ENCODE measurements at places on chromosomes 1 and 21.

DNA sequence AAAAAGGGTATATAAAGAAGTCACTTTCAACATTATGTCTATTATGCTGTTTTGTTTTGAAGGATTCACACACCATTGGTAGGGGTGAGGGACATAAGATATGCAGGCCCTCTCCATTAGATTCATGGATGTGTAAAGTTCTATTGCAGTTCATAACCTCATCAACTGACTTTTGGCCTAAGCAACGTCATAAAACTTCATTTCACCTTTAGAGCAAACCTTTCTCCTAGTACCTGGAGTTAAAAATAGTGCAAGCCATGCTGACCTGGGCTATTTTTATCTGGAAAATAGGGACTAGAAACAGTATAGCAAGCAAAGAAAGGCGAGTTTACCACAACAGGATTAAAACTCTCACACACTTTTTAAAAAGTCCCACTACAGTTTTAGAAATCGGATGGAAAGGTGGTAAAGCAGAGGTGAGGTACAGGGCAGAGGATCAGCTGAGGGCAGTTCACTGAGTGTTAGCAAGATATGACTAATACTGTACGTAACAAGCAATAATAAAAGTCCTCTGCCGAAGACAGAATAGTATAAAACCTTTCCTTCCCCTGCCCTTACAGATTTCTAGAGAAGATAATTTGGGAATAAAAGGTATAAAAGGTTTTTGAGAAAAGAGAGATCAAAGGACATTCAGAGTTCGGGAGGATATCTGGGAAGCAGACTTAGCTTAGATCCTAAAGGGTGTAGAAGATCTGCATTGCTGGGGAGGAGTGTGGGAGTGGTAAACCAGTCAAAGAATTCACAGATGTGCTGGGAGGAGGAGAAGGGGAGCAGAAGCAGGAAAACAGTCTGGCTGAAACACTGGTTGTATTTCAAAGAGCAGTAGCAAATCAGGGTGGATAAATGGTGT is 14.3 kb downstream of the EGLN1 start:
- no peak for DNase-seq

DNA sequence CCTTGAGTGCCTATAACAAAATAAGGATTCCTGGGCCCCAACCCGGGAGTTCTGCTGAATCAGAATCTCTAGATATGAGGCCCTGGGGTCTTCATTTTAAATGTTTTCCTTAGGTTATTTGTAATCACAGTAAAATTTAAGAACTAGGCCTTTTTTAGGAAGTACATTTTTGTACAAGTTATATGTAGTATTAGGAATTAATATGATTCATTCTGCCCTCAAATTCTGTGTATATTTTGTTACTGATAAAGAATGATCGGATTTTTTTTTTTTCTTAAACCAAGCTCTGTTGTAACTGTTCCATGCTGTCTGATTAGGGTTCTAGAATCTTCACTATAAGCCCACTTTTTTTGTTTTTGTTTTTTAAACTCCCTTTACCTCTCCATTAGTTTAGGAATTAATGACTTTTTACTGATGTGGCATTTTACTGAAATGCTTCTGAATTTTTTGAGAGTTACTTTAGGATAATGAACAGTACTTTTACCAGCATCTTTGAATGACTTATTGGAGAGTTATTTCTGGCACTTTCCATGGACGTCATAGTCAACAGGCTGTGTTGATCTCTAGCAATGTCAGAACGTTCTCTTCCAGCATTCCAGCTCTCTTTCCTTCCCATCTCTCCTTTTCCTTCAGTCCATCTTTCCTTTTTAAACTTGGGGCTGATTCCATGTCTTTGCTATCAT is 48.3 kb downstream of the CLIC4 start:
- DNase-seq = no peak

- DNase-seq = no peak
These were observed 3.2 kb downstream of the CCN1 start for GRCh38 chr1:85583611-85584263.

DNA sequence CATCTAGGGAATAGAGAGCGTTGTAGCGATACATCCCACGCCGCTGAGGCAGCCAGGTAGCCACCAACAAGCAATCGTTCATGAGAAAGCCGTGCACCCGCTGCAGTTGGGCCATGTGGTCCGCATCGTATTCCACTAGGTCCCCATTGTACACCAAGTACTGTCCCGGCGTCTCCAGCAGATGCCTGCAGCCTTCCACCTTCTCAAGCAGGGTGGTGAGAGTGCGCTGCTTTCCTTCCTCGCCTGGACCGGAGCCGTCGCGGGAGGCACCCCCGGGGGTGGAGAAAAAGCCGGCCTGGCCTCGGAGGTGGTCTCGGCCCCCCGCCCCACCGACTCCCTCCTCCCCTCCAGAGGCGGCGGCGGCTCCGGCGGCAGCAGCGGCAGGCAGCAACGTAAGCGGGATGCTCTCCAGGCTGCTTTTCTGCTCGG is 595 bp downstream of the EXOC8 start:
- no peak for DNase-seq

- DNase-seq = no peak
These were observed 10.3 kb downstream of the PLA2G4A start for GRCh38 chr1:186839041-186839400.

DNA sequence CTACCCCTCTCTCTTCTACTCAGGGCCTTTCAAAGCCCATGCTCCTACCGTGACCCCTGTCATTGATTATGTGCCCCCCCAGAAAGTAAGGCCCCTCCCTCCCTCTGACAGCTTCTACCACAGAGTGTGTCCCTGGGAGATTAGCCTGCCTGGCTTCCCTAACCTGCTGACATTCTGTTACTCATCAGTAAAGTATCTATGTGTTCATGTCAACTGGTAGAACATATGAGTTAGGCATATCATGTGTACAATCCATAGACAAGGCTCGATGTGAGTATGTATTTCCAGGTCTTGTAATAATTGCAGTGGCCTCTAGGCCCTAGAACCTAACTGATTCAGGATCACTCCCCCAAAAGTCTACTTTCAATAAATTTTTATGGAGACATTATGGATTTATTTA is 120.0 kb downstream of the GIPC2 start:
- no peak for DNase-seq

- no peak for DNase-seq
These were observed at the start of gene LHX4 for GRCh38 chr1:180229483-180230415. Gene LHX4 (plus strand): TSS chr1:180230264. CDS start chr1:180230530, 266 bp downstream.

DNA sequence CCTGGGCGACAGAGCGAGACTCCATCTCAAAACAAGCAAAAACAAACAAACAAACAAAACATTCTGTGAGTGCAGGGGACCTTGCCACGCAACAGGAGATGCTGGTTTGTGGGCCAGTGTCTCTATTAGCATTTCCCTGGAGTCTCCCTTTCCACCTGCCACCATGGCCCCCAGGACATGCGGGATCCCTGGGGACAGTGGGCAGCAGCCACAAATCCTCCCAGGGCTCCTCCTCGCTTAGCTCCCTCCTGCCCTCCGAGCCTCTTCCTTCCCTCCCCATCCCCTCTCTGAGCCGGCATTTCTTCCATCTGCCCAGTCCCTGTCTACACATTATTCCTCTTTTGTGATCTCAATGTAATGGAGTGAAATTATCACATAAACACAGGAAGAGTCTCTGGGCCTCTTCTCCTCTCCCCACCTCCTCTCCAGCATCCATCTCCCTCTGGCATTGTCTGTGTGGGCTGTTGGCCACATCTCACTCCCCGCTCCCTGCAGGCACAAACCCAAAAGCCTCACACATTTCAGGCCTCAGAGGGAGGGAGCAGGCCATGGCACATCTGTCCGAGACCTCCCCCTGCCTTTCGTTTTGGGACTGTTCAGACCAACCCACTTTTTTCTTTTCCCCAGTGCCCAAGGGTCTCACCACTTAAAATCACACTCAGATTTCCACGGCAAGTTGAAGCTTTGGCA is 144.3 kb downstream of the MIS18A start:
- no peak for DNase-seq

GRCh38 chr1:47725000-47725473 is 272.1 kb downstream of the TRABD2B start:
- DNase-seq = no peak

DNA sequence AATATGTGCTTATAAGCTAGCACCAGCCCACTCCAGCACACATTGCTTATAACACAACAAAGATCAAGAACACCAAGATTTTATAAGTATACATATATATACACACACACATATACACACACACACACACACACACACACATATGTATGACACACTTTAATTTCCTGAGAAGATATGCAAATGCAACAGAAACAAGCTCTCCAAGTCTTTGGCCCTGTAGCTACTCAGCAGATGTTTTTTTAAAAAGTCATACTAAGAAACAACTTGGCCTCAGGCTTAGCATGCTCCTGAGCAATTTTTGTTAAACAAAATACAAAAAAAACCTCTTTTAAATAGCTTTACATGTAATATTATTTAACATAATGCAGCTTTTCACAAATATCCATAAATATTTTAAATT is 11.1 kb downstream of the TNFSF18 start:
- DNase-seq = no peak

DNA sequence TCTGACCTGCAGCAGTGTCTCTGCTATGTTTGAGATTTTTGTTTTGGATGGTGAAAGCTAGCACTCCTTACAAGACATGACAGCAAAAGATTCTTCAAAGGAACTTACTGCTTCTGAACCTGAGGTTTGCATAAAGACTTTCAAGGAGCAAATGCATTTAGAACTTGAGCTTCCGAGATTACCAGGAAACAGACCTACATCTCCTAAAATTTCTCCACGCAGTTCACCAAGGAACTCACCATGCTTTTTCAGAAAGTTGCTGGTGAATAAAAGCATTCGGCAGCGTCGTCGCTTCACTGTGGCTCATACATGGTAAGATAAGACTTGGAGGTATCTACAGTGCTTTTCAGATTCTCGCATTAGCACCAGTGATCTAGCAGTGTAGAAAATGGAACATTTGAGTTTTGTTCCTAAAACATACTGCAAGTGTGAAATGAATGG is 200.2 kb downstream of the PDE4B start:
- no peak for DNase-seq

DNA sequence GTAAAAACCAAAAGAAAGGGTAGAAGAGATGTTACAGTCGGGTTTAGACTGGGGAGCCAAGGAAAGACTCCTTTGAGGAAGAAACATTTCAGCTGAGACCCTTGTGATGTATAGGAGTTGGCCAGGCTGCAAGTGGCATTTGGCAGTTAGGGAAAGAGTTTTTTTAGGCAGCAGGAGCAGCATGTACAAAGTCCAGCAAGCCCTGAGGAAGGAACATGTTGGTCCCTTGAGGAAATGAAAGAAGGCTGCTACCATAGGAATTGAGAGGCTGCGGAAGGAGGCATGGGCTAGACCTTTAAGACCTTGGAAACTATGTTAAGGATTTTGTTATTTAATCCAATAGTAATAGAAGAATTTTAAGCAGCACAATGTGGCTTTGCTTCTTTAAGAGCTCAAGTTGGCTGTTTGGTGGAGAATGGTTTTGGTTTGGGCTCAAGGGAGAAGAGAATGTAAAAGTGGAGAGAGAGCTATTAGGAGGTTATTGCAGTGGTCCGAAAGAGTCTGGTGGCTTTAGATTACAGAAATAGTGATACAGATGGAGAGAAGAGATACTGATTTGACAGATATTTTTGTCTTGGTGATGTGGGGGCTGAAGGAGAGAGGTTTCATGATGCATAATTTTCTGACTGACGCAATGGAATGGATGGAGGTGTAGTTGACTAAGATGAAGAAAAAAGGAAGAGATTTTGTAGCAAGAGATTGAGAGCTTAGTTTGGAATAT is 26.6 kb downstream of the SMAP2 start:
- DNase-seq = no peak

GRCh38 chr21:45167796-45168222 is 93.4 kb downstream of the ADARB1 start:
- no peak for DNase-seq

GRCh38 chr1:46223472-46223943 is 20.4 kb downstream of the LURAP1 start:
- DNase-seq = peak; percentile 40

GRCh38 chr1:87556326-87556725 is 227.6 kb downstream of the LMO4 start:
- DNase-seq = no peak

- DNase-seq = no peak
These were observed at the start of gene KRTAP12-4 for GRCh38 chr21:44654576-44655175. Gene KRTAP12-4 (minus strand): TSS chr21:44654659. CDS start chr21:44654614, 45 bp downstream.

GRCh38 chr1:39592069-39592468 is 15.5 kb upstream of the PABPC4 start:
- no peak for DNase-seq

DNA sequence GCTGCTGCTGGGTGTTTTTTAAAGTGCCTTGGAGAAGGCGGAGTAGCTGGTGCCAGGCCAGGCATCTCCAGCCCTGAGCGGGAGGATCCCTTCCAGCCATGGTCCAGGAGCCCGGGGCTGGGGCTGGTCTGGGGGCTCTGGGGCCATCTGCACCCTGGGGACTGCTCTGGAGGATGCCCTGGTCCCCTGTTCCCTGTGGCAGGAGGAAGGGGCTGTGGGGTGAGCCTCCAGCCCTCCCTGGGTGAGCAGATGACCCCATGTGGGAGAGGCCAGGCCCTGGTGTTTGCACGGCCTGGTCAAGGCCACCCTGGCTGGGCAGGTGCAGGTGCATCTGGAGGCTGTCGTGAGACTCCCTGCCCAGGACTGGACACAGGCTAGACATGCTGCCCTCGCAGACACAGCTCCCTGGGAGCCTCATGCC is 56.7 kb downstream of the SLX9 start:
- DNase-seq = no peak

GRCh38 chr1:243375596-243375995 is 119.8 kb downstream of the SDCCAG8 start:
- no peak for DNase-seq

- no peak for DNase-seq
These were observed 18.6 kb downstream of the LURAP1 start for GRCh38 chr1:46221749-46222148.

DNA sequence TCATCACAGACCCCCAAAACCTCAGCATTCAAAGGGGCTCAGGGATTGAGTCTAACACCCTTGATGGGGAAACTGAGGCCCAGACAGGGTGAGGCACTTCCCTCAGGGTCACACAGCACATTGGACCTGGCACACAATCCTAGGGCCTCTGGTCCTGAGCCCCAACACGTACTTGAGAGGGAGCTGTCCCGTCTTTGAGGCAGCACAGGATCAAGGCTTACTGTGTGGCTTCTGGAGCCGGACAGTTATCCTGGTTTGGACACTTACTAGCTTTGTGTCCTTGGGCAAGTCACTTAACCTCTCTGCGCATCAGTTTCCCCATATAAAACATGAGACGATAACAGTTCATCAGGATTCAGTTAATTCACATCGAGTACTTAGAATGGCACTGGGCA is 26.5 kb downstream of the RUNX3 start:
- DNase-seq = no peak

GRCh38 chr1:67208217-67208616 is 42.0 kb downstream of the IL23R start:
- no peak for DNase-seq

- no peak for DNase-seq
These were observed 20.8 kb upstream of the TSNAX start for GRCh38 chr1:231507476-231508355.

- DNase-seq = no peak
These were observed 222.0 kb downstream of the DENND1B start for GRCh38 chr1:197553281-197553680.

All from NCI-H1092 (cell line).